ENCODE measurements at places on chromosomes 7 and 10.

DNA sequence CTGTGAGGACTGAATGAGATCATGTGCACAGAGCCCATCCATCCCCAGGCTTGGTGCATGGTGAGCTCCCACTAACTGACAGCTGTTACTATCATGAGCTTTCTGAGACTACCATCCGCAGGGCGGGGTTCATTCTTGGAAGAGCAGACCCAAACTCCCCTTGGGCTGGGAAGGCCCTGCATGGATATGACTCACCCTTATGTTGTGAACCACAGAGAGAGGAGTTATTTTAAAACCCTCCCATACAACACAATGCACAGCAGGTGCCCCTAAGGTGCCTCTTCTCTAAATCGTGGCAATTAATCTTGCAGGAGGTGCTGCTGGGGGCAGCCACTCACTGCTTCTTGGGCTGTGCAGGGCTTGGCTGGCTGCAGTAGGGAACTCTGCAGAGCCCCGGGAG lies 219.1 kb downstream of the GFRA1 start:
- no peak for DNase-seq

GRCh38 chr10:43855667-43856210 lies 207.1 kb upstream of the ZNF32 start:
- DNase-seq, result no peak

GRCh38 chr10:114871379-114871778 lies 49.8 kb downstream of the FHIP2A start:
- no peak for DNase-seq

GRCh38 chr10:68981074-68981473 lies 7.5 kb upstream of the KIFBP start:
- no peak for DNase-seq

GRCh38 chr10:69475433-69475830 lies 24.2 kb downstream of the TSPAN15 start:
- DNase-seq, result no peak
